ENCODE measurements at places on chromosomes 6 and 20. TPM values are rescaled to one million over a fixed set of nuclear protein-coding genes. Genes with fewer than 3 reads are reported as not detected.

The GLP1R gene
- total RNA-seq: not detected

The SPTLC3 gene
- total RNA-seq: 69.8 TPM

The NINL gene
- 2.1 TPM for total RNA-seq

The BPI gene
- total RNA-seq: not detected

The CGA gene
- 5.5 TPM for total RNA-seq

The DEFB132 gene
- not detected for total RNA-seq

The TREML2 gene
- 0.06 TPM for total RNA-seq

The SYCP2L gene
- not detected for total RNA-seq

The TTBK1 gene
- total RNA-seq: 0.08 TPM

The TPD52L1 gene
- 203 TPM for total RNA-seq

GRCh38 chr20:8082025-8082424 is 50.0 kb upstream of the PLCB1 start:
- no peak for DNase-seq

DNA sequence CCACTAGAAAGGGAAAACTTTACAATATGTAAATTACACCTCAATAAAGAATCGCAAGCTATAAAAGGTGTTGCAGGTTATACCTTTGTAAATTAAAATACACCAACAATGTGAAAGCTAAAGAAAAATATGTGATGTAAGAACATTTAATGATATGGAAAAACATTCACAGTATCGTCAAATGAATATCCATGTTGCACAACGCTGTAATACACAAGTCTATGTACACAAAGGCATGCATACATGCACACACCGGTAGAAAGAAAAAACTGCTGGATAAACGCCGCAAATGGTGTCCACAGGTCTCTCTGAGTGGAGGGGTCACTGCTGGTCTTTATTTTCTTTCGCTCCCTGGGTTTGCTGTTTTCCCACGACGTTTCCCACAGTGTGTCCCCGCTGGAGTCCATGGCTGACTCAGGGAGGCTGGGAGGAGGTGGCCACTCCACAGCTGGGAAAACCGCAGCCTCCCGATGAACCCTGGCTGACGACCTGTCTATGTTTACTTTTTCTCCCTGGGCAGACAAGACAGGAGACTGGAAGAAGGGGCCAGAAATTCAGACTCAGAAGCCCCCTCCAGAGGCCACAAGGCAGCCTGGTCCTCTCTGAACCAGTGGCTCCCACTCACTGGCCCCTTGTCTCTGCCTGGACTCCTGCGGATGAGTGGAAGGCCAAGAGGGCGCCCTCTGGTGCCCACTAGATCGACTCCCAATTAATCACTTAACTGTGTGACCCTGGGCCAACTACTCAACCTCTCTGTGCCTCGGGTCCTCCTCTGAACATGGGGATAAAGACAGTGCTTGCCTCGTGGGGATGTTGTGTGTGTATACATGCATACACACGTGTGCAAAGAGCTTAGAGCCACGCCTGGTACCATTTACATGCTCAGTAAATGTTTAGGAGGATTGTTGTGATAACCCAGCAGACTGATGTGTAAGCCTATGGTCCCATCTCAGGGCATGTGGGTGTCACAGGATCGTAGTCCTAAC is 12.8 kb upstream of the BPI start:
- DNase-seq: no peak

DNA sequence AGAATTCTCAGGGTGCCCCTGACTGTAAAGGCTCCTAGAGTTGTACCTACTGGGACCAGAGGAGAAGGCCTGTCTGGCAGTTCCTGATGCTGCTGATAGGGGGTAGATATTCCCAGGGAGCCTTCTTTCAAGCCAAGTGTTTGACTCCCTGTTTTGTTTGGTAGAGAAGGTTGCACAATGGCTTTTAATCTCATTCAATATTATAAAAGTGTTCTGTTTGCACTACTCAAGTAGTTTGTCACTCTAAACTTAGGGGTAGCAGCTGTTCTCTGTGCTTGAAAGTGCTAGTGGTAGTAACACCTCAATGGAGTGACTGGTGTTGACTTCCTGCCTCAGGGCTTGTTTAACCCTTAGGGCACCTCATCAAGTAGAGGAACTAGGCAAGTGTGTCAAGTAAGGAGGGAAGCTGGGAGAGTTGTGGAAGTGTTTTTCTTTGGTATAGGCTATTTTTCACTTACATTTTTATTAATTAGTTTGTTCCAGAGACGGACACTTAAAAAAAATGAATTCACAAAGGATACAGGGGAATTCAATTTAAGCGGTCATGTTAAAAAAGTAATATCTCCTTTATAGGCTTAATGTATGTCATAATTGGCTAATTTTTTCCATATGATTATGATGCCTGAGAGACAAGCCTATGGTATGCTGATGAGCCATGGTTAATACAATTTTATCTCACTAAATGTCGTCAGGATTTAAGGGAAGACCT is 38.1 kb downstream of the BICRAL start:
- no peak for DNase-seq

GRCh38 chr20:50712771-50713656 is 18.4 kb upstream of the PARD6B start:
- DNase-seq: peak; percentile 20

DNA sequence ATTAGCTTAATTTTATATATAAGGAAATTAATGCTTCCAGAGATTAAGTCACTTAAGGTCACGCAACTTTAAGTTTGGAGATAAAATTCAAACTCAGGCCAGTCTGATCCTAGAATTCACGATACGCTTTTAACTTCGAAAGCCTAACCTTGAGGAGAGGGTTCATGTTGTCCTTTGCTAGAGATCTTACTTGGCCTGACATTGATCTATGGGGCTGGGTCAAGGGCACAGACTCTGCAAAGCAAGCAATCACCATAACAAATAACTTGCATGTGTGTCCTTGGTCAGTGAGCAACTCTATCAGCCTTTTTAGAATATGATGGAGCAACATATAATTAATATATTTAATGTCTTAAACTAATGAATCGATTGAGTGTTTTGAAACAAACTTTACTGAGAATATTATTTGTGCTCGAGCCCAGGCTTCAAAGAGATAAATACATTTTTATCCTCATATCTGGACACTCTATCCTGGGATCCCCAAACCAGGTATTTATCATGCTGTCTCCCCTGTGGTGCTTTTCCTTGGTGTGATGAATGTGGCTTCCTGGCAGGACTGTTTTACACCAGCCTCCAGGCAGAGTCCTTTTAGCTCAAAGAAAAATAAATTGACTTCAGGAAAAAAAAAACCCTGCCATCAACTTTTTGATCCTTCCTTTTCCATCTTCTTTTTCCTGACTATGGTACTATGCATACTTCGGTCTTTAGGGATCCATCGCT is 29.1 kb downstream of the RPS12 start:
- no peak for DNase-seq

GRCh38 chr20:11986954-11987353 is 69.3 kb downstream of the BTBD3 start:
- DNase-seq: no peak

GRCh38 chr6:159257846-159258245 is 88.6 kb downstream of the FNDC1 start:
- DNase-seq: peak; percentile 70

- no peak for DNase-seq
Measured at GRCh38 chr6:156534594-156534993, 242.6 kb upstream of the ARID1B start.

GRCh38 chr6:90787446-90787845 is 200.6 kb upstream of the MAP3K7 start:
- DNase-seq: no peak

DNA sequence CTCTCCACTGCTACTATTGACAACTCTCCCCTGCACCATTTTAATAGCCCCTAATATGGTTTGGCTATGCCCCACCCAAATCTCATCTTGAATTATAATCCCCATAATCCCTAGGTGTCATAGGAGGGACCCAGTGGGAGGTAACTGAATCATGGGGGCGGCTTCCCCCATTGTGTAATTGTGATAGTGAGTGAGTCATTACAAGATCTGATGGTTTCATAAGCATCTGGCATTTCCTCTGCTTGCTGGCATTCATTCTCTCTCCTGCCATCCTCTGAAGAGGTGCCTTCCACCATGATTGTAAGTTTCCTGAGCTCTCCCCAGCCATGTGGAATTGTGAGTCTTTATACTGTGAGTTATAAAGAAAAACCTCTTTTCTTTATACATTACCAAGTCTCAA is 74.1 kb upstream of the TCF21 start:
- no peak for DNase-seq

DNA sequence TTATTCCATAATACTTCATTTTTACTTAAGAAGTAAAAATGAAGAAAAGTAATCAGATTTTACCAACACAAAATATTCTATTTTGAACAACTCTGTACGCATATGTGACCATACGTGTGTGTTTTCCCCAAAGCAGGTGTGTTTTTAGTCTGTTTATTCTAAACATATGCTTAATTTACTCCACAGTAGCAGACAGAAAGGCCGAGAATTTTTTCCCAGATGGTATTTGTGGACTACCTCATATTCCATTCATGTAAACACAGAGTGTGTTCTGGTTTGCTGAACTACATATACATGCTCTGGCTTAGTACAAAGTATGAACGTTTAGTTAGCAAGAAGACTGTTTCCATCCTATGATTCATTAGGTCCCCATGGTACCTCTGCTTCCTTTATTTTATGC is 233.3 kb upstream of the RUNX2 start:
- DNase-seq: no peak

DNA sequence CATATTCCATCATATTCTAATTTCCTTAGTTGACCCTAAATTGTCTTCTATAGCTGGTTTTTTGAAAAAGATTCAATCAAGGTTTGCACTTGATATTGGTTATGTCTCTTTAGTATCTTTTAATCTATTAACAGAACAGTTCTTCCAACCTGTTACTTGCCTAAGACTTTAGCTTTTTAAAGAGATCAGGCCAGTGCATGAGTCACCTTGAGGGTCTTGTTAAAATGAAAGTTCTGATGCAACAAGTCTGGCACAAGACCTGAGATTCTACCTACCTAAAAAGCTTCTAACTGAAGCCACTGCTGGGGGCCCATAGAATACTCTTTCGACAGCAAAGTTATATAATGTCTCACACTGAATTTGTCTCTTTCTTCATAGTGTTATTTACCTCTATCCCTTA is 3.2 kb downstream of the USP45 start:
- no peak for DNase-seq

DNA sequence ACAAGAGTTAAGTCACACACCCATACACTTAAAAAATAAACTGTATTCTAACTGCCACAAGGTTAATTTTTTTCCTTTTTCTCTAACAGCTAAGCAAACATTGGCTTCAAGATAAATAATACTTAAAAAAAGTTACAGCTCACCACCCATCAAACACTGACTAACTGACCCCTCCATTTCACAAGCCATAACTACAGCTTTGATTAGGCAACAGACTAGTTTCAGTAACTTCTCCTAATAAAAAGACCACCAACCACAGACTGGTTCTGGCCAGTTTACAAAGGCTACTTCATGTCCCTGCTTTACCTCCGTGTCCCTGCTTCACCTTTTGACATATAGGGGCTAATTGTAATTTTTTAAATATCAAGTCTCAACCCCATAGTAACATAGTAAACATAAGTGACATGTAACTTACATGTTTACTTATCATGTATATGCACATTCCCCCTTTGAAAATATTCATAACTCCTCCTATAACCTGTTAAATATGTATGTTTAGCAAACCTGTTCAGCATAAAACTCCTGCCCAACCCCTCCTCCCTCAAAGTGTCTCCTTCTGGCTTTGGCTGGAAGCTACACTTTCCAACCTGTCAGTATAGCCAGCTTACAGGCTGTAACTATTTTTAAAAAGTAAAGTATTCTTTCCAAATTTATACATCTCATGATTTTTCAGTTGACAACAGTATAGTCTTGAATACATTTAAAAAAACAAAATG is 15.1 kb upstream of the POM121L2 start:
- no peak for DNase-seq

DNA sequence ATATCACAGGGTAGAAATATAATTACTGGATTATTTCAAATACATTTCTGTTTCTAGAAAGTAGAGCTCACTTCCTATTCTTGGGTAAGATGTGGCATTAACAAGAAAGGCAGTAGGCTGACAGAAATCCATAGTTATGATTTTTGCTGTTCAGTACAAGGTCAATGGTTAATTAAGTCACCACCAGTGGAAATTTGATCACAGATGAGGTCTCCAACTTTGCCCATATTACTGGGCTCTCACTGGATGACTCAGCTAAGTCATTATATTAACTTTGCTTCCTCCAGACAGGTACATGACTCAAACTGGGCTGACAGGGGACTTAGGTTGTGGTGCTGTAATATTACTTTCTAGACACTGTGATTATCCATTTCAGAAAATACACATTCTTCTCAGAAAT is 212.4 kb downstream of the GRIK2 start:
- no peak for DNase-seq

GRCh38 chr20:57195469-57196100 is 70.9 kb downstream of the BMP7 start:
- peak; percentile 65 for DNase-seq

- DNase-seq: no peak
Measured at GRCh38 chr6:138275976-138276375, 57.7 kb upstream of the PBOV1 start.

- no peak for DNase-seq
Measured at GRCh38 chr20:20214757-20215275, 153.1 kb upstream of the INSM1 start.

- DNase-seq: no peak
Measured at GRCh38 chr6:164152611-164153010, 738.1 kb downstream of the QKI start.

- no peak for DNase-seq
Measured at GRCh38 chr6:89483111-89483720, 50.3 kb downstream of the ANKRD6 start.

DNA sequence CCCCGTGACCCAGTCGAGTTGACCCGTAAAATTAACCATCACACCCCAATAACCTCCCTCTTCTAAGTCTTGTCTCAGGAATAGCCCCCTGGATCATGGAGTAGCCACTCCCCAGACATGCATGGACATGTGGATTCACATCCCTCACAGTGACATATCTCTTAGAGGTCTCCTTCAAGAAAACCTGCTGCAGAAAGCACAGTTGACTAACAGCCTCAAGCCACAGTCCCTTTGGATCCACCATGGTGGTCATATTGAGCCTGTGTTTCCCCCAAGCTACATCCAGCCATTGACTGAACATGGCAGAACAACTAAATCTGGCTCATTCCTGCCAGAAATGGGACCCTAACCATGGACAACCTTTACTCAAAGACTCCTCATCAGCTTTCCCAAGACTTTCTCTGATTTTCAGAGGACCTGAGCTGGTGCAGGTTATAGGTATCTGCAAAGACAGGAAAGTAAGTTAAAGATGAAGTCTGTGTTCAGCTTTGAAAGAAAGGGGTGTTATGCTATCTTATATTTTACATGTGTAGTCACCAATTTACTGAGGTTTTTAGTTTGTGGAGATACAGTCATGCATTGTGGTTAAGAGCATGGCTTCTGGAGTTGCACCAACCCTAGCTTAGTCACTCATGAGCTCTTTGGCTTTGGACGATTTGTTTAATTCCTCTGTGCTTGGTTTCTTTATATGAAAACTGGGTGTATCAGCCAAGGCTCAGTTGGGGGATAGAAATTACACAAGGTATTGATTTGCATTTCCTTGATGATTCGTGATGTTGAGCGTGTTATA is 219.1 kb downstream of the MYLK4 start:
- DNase-seq: no peak
